IMR-90 (cell line): ENCODE measurements at places on chromosomes 5 and 9.
A peak's percentile ranks its signal among the peaks of the same experiment; 100 is the strongest.

- H3K4me1 ChIP-seq = no peaks in the 10 kb centered on the region
- peak overlapping the region; percentile 98; the same call in 1 of the 2 replicates for H3K4me3 ChIP-seq
- peaks cover 14% of the 10 kb centered on the region for H3K27me3 ChIP-seq
- peak; percentile 2 for DNase-seq
- no peak overlapping the region for H3K27ac ChIP-seq
- no peaks in the 10 kb centered on the region for H3K36me3 ChIP-seq
Measured at GRCh38 chr9:105693435-105694189, 729 bp upstream of the TMEM38B start.

DNA sequence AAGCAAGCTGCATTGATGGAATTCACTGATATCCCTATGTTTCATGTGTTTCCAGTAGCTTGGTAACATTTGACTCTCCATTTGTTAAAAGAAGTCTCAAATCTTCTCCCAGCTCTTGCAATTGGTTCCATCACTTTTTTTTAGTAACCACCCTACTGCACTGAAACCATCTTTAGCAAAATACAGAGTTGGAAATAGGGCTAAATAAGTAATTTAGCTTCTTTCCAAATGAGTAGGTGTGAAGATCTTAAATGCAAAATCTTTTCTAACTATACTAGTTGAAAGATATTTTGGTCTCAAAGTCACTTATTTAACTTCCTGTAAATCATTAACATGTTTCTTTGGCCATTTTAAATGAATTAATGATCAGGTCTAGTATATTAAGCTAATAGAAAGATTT, 138.1 kb downstream of the DIRAS2 start:
- no peak overlapping the region for H3K4me3 ChIP-seq
- no peaks in the 10 kb centered on the region for H3K4me1 ChIP-seq
- H3K27ac ChIP-seq = no peak overlapping the region
- no peaks in the 10 kb centered on the region for H3K27me3 ChIP-seq
- H3K36me3 ChIP-seq = no peaks in the 10 kb centered on the region

GRCh38 chr9:86575137-86575536, 220.9 kb upstream of the TUT7 start:
- no peaks in the 10 kb centered on the region for H3K4me1 ChIP-seq
- no peak for DNase-seq

- no peaks in the 10 kb centered on the region for H3K4me1 ChIP-seq
- no peaks in the 10 kb centered on the region for H3K27me3 ChIP-seq
- H3K36me3 ChIP-seq = no peaks in the 10 kb centered on the region
- no peak for DNase-seq
Measured at GRCh38 chr5:98530224-98530623, 243.2 kb upstream of the RGMB start.

GRCh38 chr9:128696923-128697707, 5.2 kb upstream of the PKN3 start:
- H3K4me1 ChIP-seq = no peaks in the 10 kb centered on the region
- H3K36me3 ChIP-seq = peaks cover 22% of the 10 kb centered on the region
- no peak for DNase-seq
- H3K4me3 ChIP-seq = no peak overlapping the region
- H3K27ac ChIP-seq = no peak overlapping the region

- H3K4me3 ChIP-seq = no peak overlapping the region
- DNase-seq = no peak
- no peaks in the 10 kb centered on the region for H3K27me3 ChIP-seq
- no peaks in the 10 kb centered on the region for H3K4me1 ChIP-seq
Measured at GRCh38 chr5:137113939-137114338, 385.2 kb downstream of the SPOCK1 start.

GRCh38 chr5:73436535-73437100, 12.0 kb downstream of the FOXD1 start:
- no peak for DNase-seq
- H3K4me3 ChIP-seq = 0 out of 2 replicates have a peak overlapping the region, but pooled peaks have one; percentile 11
- no peaks in the 10 kb centered on the region for H3K27me3 ChIP-seq
- H3K36me3 ChIP-seq = no peaks in the 10 kb centered on the region
